Urothelium cell line (cell line): ENCODE measurements at places on chromosomes 16 and 17.

DNA sequence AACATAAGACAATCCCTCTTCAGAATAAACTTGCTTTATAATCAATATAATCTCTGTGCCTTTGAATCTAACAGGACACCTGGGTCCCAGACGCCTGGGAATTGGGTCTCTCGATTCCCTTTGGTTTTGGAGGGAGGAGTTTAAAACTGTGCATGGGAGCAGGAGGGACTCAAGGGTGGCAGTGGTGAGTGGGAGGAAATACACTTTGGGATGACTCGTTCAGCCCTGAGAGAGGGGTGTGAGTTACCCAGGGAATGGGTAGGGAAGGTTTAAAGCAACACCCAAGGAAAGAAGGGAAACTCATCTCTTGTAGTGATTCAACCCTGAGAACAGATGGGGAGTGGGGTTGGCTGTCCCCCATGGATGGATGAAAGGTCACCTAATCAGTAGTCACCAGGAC lies 1.6 kb downstream of the RANGRF start:
- no peak for DNase-seq

GRCh38 chr16:9665851-9666271 lies 516.4 kb downstream of the GRIN2A start:
- DNase-seq: peak; percentile 46

DNA sequence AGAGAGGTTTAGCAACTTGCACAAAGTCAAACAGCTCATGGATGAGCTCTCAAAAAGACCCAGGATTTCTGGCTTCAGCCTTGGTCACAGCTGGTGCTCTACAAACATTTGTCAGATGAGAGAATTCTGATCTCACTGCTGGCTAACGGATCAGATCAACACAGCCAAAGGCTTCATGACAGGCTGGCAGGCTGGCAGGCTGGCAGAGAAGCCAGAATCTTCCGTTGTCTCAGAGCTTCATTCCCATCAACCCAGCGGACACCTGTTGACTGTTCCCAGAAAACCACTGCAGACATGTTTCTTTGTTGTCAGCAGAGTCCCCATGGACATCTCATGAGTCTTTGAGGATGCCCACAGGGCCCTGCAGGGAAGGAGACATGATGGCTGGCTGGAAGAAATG lies 303.8 kb upstream of the ASIC2 start:
- no peak for DNase-seq

- no peak for DNase-seq
These were observed 53.1 kb downstream of the CFDP1 start for GRCh38 chr16:75379911-75380847.

- no peak for DNase-seq
These were observed 26.9 kb upstream of the ZNF750 start for GRCh38 chr17:82866590-82867191.

DNA sequence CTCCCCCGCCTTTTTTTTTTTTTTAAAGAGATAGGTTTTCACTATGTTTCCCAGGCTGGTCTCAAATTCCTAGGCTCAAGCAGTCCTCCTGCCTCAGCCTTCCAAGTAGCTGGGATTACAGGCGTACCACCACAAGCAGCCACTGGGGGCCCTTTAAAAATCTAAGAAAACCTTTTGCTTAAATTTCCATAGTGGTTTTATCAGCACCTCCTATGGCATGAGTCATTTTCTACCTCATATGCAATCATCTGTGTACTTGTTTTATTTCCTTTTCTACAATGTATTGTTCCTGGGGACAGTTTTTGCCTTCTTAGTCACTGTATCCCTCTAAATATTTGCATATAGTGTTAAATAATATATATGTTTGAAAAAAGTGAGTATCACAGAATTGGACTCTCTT lies 29.2 kb downstream of the GNA13 start:
- DNase-seq: peak; percentile 67

DNA sequence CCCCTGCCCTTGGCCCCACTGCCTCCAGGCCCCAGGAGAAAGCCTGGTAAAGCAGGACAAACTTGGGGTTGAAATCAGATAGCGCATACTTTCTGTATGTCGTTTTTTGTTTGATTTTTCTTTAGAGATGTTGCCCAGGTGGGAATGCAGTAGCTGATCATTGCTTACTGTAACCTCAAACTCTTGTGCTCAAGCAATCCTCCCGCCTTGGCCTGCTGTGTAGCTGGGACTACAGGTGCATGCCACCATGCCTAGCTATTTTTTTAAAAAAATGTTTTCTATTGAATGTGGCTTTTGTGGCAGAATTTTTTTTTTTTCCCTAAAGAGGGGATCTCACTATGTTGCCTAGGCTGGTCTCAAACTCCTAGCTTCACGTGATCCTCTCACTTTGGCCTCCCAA lies 11.1 kb upstream of the CCL5 start:
- no peak for DNase-seq

- DNase-seq: no peak
These were observed 2.6 kb downstream of the MFSD11 start for GRCh38 chr17:76740329-76741118.

DNA sequence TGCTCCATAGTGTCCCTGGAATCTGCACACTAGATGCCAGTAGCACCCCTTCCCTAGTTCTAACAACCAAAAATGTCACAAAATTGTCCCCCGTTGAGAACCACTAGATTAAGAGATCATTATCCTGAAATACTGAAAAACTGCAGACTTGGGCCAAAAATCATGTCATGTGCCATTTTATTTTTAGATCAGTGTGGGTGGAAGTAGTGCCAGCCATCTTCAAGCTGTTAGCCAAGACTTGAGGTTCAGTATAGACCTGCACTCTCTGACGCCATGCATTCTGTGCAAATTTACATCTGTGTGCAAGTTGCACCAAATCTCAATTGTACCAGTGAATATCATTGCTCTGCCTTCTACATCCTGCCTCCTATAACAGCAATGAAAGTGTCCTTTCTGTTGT lies 31.5 kb upstream of the NOL11 start:
- DNase-seq: no peak

DNA sequence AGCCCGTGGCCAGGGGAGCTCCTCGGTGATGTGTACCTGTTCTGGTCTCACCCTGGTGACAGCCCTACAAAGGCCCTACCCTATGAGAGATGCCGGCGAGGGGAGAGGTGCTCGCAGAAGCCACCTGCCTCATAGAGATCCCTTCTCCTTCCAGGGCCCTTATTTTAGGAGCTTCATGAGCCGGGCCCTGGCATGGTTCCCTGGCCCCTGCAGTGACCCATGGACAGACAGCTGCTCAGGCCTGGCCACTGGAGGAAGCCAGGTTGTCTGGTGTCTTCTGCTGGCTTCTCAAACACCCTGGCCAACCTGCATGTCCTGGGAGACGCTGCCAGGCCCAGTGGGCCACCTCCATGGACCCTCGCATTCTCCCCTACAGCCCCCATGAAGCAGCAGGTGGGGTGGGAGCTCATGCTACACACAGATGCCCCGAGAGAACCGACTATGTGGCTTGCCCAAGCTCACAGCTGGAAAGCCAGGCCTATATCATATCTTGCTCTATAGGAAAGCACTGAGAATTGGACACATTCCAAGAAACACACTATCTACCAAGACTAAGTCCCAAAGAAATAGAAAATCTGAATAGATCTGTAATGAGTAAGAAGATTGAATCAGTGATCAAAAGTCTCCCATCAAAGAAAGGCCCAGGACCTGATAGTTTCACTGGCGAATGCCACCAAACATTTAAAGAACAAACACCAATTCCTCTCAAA lies 7.2 kb upstream of the AATK start:
- DNase-seq: no peak

DNA sequence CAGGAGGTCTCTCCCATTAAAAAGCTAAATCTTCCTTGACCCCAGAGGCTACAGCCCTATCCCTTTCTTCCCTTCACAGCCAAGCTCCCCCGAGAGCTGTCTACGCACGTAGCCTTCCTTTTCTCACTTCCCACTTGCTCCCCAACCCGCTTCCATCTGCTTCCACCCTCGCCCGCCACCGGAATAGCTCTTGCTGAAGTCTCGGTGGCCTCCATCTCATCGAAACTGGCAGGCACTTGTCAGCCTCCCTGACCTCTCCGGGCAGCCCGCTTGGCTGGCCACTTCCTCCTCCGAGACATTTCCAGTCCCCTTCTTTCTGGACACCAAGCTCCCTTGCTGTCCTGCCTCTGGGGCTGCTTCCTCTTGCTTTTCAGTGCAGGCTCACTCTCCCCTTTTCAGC lies 10.7 kb upstream of the EPOP start:
- DNase-seq: no peak

DNA sequence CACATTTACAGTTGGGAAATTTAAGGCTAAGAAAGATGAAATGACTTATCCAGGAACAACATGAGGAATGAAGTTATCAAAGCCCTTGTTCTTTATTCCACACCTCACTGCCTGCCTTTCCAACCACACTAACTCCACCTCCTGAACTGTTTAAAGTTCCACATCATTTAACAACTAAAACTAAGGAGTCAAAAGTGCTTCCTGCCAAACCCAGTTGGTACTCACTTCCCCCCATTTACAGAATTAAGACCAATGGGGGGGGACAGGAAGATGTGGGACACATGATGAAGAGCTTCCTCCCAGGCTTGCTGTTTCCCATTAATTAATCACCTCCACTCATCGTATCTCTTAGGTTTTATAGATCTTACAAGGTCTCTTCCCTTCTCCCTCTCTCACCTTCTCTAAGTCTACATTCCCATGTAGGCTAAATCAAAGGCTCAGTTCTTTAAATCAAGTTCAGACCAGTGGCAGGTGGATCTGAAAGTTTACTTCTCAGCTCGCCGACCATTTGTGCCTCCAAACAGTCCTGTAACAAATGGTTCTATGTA lies 19.2 kb upstream of the TMEM101 start:
- no peak for DNase-seq

DNA sequence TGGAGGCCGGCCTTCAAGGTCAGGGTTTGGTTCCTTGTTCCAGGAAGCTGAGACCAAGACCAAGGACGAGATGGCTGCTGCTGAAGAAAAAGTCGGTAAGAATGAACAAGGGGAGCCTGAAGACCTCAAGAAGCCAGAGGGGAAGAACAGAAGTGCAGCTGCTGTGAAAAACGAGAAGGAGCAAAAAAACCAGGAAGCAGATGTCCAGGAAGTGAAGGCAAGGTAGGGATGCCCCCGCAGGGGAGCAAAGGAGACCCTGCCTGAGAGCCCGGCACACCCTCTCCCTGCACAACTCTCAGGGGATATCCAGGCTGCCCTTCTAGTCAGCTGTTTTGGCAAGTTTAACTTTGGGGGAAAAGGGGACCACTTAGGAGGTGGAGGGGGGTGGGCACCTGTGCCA lies 29.0 kb downstream of the RNF213 start:
- DNase-seq: no peak

DNA sequence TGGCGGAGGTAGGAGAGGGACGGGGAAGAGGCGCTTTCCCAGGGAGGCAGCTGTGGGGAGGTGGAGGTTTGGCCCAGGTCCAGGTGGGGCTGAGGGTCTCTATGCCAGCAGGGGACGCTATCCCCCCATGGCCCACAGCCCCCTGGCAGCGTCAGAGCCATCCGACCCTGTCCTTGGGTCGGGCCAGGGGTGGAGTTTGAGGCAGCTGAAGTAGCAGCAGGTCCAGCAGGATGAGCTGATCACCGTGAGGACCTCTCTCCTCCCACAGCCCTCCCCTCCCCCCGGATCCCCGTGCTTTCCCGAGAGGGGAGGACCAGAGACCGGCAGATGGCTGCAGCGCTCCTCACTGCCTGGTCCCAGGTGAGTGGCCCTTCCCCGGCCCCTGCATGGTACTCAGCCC lies 3.2 kb downstream of the ZNF205 start:
- no peak for DNase-seq

DNA sequence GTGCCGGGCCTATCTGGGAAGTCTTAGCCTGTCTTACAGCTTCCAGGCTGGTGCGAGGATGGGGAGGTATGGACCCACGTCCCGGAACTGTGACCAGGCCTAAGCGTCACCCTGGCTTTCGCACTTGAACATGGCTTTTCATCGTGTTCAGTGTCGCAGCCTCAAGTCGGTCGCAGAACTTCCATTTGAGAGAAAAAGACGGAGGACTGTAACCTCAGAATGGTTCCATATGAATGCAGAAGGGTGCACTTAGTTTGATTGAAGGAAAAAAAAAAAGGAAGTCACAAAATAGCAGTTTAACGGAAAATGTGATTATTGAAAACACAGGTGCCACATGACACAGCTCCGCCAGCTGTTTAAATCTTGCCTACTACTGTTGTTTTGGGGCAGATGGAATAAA lies 30.2 kb upstream of the JPT2 start:
- no peak for DNase-seq
